ENCODE measurements at places on chromosomes 2 and 18. TPM values are rescaled to one million over a fixed set of nuclear protein-coding genes. Genes with fewer than 3 reads are reported as not detected.

PLEKHH2 gene
- 32.4 TPM for total RNA-seq

GRCh38 chr18:70078106-70078505, 127.4 kb downstream of the RTTN start:
- DNase-seq: no peak
- no peaks in the 10 kb centered on the region for H3K27me3 ChIP-seq
- no peaks in the 10 kb centered on the region for H3K4me1 ChIP-seq
- H3K4me3 ChIP-seq: no peak overlapping the region
- H3K27ac ChIP-seq: no peak overlapping the region
- peaks cover 7% of the 10 kb centered on the region for H3K36me3 ChIP-seq

DNA sequence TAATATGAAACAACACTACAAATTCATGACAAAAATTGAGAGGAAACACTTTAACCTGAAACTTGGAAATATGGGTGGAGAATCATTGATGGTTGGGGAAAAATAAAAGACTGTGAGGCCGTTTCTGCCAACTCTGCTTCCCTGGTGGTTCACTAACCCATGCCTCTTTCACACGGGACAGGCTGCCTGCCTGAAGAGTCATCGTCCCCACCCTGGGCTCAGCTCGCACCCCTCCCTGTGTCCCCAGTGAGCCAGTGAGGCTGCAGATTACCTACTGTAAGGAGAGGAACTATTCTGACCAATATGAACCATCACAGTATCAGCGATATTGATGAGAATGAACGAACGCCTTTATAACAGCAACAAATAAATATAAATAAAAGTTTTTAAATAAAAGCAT, 357.8 kb upstream of the CDH20 start:
- H3K27ac ChIP-seq: no peak overlapping the region
- H3K4me3 ChIP-seq: no peak overlapping the region
- no peaks in the 10 kb centered on the region for H3K36me3 ChIP-seq
- DNase-seq: no peak

DNA sequence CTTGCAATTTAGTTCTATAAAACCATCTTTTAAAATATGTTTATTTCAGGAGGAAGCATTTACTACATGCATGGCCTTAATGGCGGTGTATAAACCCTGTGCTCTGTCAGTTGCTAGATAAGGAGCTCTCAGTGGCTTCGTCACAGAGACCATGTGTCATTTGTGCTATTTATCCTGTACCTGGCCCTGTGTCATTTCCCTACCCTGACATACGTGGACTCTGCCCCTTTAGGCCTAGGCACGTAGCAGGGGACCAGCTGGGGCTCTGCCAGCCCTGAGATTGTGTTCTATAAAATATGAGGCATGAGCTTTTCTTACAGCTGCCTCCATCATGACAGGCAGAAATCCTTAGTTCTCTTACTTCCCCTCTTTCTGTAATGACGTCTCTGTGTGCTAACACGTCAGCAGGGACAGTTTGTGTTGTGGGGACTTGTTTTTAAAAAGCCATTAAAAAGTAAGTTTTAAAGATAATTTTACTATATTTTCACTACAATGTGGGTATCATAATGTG, 88.0 kb downstream of the ITGB1BP1 start:
- DNase-seq: no peak
- peaks cover 26% of the 10 kb centered on the region for H3K4me1 ChIP-seq
- H3K27me3 ChIP-seq: no peaks in the 10 kb centered on the region
- H3K4me3 ChIP-seq: no peak overlapping the region

DNA sequence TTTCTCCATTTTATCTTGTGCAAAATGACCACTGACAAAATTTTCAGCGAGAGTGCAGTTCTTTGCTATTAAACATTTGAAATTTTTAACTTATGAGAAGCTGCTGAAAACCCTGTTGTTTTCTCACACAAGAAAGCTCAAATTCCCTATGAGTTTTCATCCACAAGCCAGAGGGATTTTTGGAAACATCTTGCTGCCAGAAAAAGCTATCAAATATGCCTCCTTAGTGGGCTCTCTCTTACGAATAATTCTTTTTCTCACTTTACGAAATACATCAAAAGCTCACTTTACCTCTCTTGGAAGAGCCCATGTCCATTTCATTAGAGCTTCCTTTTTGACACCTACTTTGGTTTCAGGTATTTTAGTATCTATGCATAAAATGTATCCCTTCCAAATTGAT, 202.9 kb downstream of the KCNH7 start:
- H3K4me1 ChIP-seq: no peaks in the 10 kb centered on the region
- H3K36me3 ChIP-seq: no peaks in the 10 kb centered on the region

- no peaks in the 10 kb centered on the region for H3K27me3 ChIP-seq
- H3K4me1 ChIP-seq: peaks cover 18% of the 10 kb centered on the region
- H3K4me3 ChIP-seq: no peak overlapping the region
- DNase-seq: no peak
- no peaks in the 10 kb centered on the region for H3K36me3 ChIP-seq
Measured at GRCh38 chr2:129759472-129760010, 219.9 kb upstream of the RAB6C start.

DNA sequence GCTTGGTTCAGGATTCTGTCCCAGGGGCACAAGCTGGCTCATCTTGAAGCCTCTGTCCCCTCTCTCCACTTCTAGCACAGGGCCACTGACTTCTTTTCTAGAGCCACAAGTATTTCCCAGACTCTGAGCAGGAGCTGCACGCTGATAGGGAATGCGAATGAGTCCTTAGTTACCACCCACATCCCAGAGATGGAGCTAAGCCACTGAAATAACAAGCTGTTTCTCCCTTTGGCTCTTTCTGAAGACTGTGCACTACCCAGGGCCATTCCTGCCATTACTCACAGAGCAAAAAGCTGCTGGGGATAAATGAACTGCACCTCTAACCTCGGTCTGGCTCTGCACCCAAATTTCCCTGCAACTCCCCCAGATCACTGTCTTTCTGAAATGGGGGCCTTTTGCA, 70.6 kb downstream of the TSN start:
- H3K4me3 ChIP-seq: no peak overlapping the region
- H3K4me1 ChIP-seq: no peaks in the 10 kb centered on the region
- no peak overlapping the region for H3K27ac ChIP-seq
- no peaks in the 10 kb centered on the region for H3K27me3 ChIP-seq
- H3K36me3 ChIP-seq: no peaks in the 10 kb centered on the region
- no peak for DNase-seq

FBXO36 gene
- total RNA-seq: 1.6 TPM

SCYGR4 gene
- total RNA-seq: not detected

GRCh38 chr2:240985881-240986786, 12.3 kb upstream of the SNED1 start:
- DNase-seq: no peak
- H3K4me3 ChIP-seq: no peak overlapping the region
- no peak overlapping the region for H3K27ac ChIP-seq
- H3K27me3 ChIP-seq: peaks cover 7% of the 10 kb centered on the region
- H3K4me1 ChIP-seq: peaks cover 27% of the 10 kb centered on the region

DNA sequence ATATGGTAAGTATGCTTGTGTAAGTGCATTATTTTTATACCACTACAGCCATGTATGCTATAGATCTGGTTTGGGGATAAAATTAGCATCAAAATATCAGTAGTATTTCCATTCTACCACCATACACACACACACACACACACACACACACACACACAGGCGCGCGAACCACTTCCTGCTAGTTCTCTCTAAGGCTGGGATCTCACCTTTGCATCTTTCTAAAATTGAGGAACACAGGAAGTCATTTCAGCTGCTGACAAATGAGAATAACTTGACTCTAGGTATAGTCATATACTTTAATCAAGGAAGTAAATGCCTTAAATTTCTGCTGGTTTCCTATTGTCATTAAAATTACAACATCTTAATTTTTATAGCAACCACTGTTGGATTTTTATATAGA, 72.5 kb downstream of the RBM43 start:
- no peak overlapping the region for H3K4me3 ChIP-seq
- no peaks in the 10 kb centered on the region for H3K36me3 ChIP-seq
- no peak for DNase-seq

PLCD4 gene
- total RNA-seq: 5.1 TPM

COL4A4 gene
- 7.0 TPM for total RNA-seq

IL36B gene
- not detected for total RNA-seq

- no peak overlapping the region for H3K4me3 ChIP-seq
- H3K36me3 ChIP-seq: no peaks in the 10 kb centered on the region
- no peaks in the 10 kb centered on the region for H3K27me3 ChIP-seq
- H3K4me1 ChIP-seq: peaks cover 2% of the 10 kb centered on the region
- no peak overlapping the region for H3K27ac ChIP-seq
Measured at GRCh38 chr18:25225151-25225550, 126.8 kb downstream of the ZNF521 start.

RAB6D gene
- total RNA-seq: 0.11 TPM

- no peak overlapping the region for H3K4me3 ChIP-seq
- peaks cover 15% of the 10 kb centered on the region for H3K4me1 ChIP-seq
- H3K27me3 ChIP-seq: no peaks in the 10 kb centered on the region
Measured at GRCh38 chr2:15984368-15985255, 44.3 kb downstream of the MYCN start.

CDK15 gene
- 0.91 TPM for total RNA-seq

DNA sequence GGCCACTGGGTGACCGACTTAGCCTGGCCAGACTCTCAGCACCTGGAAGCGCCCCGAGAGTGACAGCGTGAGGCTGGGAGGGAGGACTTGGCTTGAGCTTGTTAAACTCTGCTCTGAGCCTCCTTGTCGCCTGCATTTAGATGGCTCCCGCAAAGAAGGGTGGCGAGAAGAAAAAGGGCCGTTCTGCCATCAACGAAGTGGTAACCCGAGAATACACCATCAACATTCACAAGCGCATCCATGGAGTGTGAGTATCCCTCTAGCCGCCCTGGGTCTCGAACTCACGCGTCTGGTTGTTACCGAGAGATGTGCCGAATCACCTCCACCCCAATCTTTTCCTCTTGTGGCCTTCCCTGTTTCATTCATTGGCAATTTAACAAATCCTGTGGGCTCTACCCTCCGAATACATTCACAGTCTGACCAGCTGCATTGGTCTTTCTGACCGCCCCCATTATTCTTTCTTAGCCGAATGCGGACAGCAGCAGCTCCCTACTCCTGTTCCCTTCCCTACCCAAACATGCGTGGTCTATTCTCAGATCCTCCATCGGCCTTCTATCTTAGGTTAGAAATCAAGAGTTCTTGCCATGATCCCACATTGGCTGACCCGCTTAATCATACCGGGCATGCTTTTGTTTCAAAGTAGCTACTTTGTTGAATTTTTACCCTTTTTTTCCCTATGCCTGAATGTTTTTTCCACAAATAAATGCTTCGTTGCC, 631 bp downstream of the RPL31 start:
- no peaks in the 10 kb centered on the region for H3K27me3 ChIP-seq
- H3K36me3 ChIP-seq: peaks cover 46% of the 10 kb centered on the region
- no peak for DNase-seq
- H3K4me1 ChIP-seq: peaks cover 35% of the 10 kb centered on the region
- peak overlapping the region; percentile 86 for H3K27ac ChIP-seq

DNA sequence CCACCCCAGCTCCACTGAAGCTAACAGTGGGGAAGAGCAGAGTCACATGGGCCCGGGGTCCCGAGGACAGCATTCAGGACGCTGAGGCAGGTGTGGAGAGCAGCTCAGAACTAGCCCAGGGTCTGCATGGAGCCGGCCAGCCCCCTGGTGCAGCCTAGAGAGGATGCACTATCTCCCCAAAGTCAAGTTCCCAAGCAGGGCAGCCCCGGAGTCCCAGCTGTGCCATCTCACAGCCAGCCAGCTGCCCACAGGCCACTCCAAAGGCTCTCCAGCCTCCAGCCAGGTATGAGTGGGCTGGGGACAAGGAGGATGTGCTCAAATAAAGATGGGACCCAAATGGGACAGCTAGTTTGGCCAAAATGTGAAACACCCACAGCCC, 41.0 kb downstream of the BIN1 start:
- no peak overlapping the region for H3K4me3 ChIP-seq
- no peaks in the 10 kb centered on the region for H3K27me3 ChIP-seq
- peaks cover 27% of the 10 kb centered on the region for H3K36me3 ChIP-seq
- DNase-seq: no peak

DNA sequence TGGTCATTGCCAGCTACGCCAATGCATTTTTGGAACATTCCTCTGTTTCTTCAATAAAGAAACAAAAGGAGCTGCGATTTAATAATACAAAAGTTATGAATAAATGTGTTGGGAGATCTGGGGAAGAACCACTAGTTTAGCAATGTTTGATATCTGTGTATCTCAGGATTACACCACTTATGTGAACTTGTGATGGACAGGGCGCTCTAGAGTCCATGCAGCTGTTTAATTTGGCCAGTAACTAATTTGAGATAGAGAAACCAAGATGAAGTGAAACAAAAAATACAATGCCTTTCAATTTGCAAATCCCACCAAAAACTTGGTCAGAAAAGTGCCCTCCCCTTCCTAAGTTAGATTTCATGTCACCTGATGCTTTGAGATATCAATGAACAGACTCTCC, 6.8 kb upstream of the DCDC2C start:
- no peaks in the 10 kb centered on the region for H3K36me3 ChIP-seq
- H3K27me3 ChIP-seq: no peaks in the 10 kb centered on the region
- H3K4me3 ChIP-seq: no peak overlapping the region

DNA sequence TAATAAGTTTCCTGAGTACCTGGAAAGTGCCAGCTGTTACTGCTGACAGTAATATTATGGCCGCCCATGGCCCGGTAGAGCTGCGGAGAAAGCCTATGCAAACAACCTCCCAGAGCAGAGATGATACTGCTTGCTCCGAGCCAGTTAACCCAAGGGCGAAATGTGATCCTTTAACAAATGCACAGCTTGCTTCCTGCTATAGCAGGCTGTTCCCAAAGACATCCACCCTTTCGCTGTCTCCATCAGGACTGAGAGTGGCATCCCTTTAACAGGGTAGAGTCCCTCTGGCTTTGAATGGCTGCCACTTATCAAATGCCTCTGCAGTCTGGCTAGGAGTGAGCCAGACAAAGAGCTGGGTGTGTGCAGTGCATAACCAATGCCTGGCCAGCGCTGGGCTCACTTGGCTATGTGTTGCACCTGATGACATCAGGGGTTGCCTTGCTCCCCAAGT, 69.7 kb upstream of the DAPL1 start:
- H3K4me1 ChIP-seq: peaks cover 4% of the 10 kb centered on the region
- H3K27me3 ChIP-seq: no peaks in the 10 kb centered on the region
- H3K4me3 ChIP-seq: no peak overlapping the region
- no peak for DNase-seq
- no peaks in the 10 kb centered on the region for H3K36me3 ChIP-seq

GRCh38 chr18:13406736-13407135, 188.2 kb downstream of the LDLRAD4 start:
- H3K4me3 ChIP-seq: no peak overlapping the region
- no peaks in the 10 kb centered on the region for H3K27me3 ChIP-seq
- H3K36me3 ChIP-seq: peaks cover 5% of the 10 kb centered on the region
- no peak for DNase-seq

DNA sequence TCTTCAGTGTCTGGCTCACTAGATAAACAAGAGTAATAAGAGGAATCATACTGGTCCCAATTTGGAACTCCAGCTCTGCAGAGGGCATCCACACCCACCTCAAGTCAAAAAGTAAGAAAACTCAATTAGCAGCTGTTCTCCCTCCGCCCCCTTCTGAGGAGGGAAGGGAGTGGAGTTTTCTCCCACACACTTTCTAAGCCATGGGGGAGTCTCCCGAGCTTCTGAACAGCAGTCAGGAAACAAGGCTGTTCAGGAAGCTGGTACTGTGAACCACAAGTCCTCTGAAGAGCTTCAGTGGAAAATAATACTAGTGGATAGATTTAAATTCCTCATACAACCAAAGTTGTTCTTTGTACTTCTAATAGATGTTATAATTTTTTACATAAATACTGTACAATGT, 32.9 kb upstream of the SPTBN1 start:
- no peak for DNase-seq
- H3K27me3 ChIP-seq: no peaks in the 10 kb centered on the region
- no peak overlapping the region for H3K27ac ChIP-seq
- no peaks in the 10 kb centered on the region for H3K36me3 ChIP-seq

- no peaks in the 10 kb centered on the region for H3K27me3 ChIP-seq
- no peak overlapping the region for H3K27ac ChIP-seq
Measured at GRCh38 chr2:74045454-74045853, 60.7 kb downstream of the TET3 start.
